Midbrain (tissue), 1 donor: ENCODE measurements at places on chromosomes 7 and 10.

- DNase-seq: no peak
Observed at GRCh38 chr7:42350801-42351200, 113.8 kb upstream of the GLI3 start.

GRCh38 chr10:91761721-91762120 is 36.5 kb upstream of the TNKS2 start:
- no peak for DNase-seq

DNA sequence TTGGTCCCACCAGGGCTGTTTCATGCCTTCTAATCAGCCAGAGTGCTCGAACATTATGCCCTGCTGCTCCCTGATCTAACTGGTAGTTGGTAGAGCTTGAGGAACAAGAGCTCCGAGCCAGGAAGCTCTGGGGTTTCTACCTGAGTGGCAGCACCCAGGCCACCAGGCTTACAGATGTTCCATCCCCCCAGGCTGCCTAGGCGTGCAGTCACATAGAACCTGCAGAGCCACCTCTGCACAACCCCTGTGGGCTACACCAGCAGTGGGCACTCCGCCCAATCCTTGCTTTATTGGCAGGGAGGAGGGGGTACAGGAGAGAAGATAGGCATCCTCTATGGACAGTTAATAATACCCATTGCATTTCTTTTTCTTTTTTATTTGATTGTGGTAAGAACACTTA is 21.8 kb downstream of the MAP3K8 start:
- DNase-seq: no peak

GRCh38 chr7:71298378-71298777 is 166.4 kb downstream of the GALNT17 start:
- DNase-seq: no peak

- no peak for DNase-seq
Observed at GRCh38 chr10:51694086-51694768, 5.2 kb downstream of the CSTF2T start.

DNA sequence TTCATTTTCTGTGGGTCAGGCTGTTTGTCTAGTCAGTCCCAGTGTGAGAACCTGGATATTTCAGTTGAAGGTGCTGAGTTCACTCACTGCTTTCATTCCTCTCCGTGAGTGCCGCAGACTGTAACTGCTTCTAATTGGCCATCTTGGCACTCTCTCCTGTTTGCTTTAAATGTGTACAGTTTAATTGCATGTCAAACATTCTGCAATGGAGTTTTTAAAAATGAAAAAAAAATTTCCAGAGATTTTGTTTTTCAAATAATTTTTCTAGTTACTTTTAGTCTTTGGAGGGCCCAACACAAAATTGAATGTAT is 87.8 kb downstream of the CCSER2 start:
- DNase-seq: no peak

GRCh38 chr7:158992759-158993158 is 136.4 kb downstream of the DYNC2I1 start:
- no peak for DNase-seq

GRCh38 chr10:118214776-118215175 is 127.3 kb downstream of the FAM204A start:
- DNase-seq: no peak
